Aorta (tissue), 5 donors: ENCODE measurements at places on chromosomes 12 and 14. TPM values are rescaled to one million over a fixed set of nuclear protein-coding genes. Genes with fewer than 3 reads are reported as not detected.

- no peaks in the 10 kb centered on the region for H3K36me3 ChIP-seq
- DNase-seq: no peak
- no peaks in the 10 kb centered on the region for H3K4me1 ChIP-seq
- no peaks in the 10 kb centered on the region for H3K27me3 ChIP-seq
Measured at GRCh38 chr14:85415015-85415712, 114.8 kb upstream of the FLRT2 start.

- H3K4me3 ChIP-seq: no peak overlapping the region
- H3K4me1 ChIP-seq: no peaks in the 10 kb centered on the region
- DNase-seq: no peak
- no peaks in the 10 kb centered on the region for H3K36me3 ChIP-seq
- no peaks in the 10 kb centered on the region for H3K27me3 ChIP-seq
Measured at GRCh38 chr14:37616853-37617252, 21.4 kb downstream of the TTC6 start.

GRCh38 chr14:105355049-105355575 is 40.6 kb downstream of the PACS2 start:
- no peak for DNase-seq
- H3K27ac ChIP-seq: no peak overlapping the region
- no peaks in the 10 kb centered on the region for H3K27me3 ChIP-seq
- no peak overlapping the region for H3K4me3 ChIP-seq
- no peaks in the 10 kb centered on the region for H3K4me1 ChIP-seq

The ART4 gene
- 11.6 TPM for total RNA-seq

- no peak overlapping the region for H3K27ac ChIP-seq
- H3K4me1 ChIP-seq: no peaks in the 10 kb centered on the region
- DNase-seq: no peak
- no peaks in the 10 kb centered on the region for H3K36me3 ChIP-seq
- no peak overlapping the region for H3K4me3 ChIP-seq
Measured at GRCh38 chr12:109027767-109028166, 6.9 kb upstream of the SVOP start.

The KRT77 gene
- total RNA-seq: not detected
